ENCODE measurements at places on chromosomes 16 and 17.

DNA sequence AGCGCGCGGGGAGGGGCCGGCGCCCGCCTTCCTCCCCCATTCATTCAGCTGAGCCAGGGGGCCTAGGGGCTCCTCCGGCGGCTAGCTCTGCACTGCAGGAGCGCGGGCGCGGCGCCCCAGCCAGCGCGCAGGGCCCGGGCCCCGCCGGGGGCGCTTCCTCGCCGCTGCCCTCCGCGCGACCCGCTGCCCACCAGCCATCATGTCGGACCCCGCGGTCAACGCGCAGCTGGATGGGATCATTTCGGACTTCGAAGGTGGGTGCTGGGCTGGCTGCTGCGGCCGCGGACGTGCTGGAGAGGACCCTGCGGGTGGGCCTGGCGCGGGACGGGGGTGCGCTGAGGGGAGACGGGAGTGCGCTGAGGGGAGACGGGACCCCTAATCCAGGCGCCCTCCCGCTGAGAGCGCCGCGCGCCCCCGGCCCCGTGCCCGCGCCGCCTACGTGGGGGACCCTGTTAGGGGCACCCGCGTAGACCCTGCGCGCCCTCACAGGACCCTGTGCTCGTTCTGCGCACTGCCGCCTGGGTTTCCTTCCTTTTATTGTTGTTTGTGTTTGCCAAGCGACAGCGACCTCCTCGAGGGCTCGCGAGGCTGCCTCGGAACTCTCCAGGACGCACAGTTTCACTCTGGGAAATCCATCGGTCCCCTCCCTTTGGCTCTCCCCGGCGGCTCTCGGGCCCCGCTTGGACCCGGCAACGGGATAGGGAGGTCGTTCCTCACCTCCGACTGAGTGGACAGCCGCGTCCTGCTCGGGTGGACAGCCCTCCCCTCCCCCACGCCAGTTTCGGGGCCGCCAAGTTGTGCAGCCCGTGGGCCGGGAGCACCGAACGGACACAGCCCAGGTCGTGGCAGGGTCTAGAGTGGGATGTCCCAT lies 232.8 kb downstream of the SEC14L1 start:
- DNase-seq, result no peak

GRCh38 chr16:3876695-3877094 lies 3.8 kb downstream of the CREBBP start:
- no peak for DNase-seq

- no peak for DNase-seq
Measured at GRCh38 chr16:25978218-25978617, 286.5 kb downstream of the HS3ST4 start.

DNA sequence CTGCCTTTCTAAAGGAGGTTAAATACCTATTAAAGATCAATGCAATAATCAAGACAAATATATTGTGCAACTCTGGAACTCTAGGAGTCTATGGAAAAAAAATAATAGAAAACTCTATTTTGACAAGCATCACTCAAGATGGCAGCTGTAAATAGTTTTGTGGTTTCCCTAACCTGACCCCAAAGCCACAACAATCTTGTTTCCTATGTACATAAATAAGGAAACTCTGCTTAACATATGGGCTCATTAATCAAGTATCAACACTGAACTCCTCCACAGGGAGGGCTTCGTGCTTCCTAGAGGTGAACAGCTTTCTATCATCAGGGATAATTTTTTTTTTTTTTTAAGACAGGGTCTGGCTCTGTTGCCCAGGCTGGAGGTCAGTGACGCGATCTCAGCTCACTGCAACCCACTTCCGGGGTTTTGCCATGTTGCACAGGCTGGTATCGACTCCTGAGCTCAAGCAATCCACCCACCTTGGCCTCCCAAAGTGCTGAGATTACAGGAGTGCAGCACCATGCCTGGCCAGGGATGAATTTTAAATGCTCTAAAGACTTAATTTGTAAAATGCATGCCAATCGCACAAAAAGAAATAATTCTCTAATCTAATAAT lies 42.5 kb downstream of the ARHGAP17 start:
- no peak for DNase-seq

GRCh38 chr16:11033629-11034420 lies 89.5 kb downstream of the CLEC16A start:
- no peak for DNase-seq

DNA sequence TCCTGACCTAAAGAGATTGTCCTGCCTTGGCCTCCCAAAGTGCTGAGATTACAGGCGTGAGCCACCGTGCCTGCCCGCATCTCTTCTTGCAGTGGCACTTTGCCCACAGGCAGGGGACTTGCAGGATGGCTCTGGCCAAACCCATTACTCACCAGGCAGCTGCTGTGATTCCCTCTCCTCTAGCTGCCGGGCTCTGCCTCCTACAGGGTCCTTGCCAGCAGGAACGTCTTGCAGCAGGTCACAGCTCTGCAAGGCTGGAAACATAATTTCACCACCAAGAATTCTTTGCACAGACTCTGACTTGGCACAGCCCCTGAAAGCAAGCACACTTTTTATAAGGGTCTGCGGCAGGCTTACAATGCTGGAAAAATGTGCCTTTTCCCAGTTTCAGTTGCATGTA lies 20.3 kb downstream of the COX4I1 start:
- no peak for DNase-seq

- DNase-seq, result no peak
Measured at GRCh38 chr17:69581061-69581961, 166.8 kb downstream of the MAP2K6 start.

- no peak for DNase-seq
Measured at GRCh38 chr17:31561469-31562375, 170.2 kb downstream of the RAB11FIP4 start.

DNA sequence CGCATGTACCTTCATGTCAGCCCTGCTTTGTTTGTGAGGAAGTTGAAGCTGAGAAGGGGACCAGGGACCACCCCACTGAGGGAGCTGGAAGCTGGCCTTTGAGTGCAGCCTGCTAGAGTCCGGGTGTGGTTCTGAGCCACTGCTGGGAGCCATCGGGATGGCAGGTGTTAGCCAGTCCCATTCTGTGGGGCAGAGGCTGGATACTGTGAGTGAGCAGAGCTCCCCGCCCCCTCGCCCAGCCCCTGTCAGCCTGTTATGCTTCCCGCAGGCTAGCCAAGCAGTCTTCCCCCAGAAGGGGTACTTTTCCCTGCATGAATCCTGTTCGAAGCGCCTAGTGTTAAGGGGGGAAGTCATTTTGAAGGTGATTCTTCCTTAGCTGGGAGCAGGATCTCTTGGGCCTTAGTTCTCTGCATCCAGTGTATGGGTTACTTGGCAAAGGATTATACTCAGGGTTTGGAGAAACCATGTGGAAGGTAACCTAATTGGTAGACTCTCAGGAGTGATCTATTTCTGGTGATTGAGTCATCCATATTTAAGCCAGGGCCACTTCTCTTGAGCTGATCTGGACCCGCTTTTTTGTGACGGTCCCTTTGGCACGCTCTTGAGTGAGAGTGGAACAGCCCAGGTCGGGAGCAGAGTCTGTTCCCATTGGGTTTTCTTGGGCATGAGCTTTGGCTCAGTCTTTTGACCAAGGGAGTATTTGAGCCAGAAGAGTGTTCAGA lies 23.8 kb downstream of the AKAP1 start:
- DNase-seq, result peak; percentile 21

DNA sequence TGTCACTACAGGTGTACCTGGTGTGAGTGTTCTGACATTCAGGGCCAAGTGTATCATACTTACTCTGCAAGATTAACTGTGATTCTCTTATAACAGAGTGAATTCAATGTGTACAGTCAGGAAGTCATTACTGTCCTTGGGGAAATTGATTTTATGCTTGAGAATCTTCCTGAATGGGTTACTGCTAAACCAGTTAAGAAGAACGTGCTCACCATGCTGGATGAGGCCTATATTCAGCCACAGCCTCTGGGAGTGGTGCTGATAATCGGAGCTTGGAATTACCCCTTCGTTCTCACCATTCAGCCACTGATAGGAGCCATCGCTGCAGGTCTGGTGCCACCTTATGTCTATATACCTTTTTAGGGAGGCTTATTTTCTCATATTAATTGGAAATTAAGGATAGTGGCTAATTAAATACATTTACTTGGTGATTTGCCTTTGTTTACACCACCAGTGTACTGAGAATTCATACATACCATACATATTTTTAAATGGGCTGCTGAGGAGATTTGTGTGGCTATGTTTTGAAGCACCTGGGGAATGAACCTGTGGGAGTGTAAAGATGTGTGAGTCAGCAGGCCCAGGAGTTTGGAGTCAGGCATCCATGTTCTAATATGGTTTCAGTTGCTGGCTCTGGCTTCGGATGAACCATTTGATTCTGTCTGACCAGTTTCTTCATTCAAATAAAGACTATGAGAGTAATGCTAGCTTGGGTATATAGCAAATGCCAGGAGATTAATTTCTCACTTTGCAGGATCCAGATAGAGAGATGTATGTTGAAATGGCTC lies 3.1 kb downstream of the ALDH3A2 start:
- DNase-seq, result no peak

- DNase-seq, result peak; percentile 19
Measured at GRCh38 chr16:19555938-19556771, 652 bp downstream of the VPS35L start.

DNA sequence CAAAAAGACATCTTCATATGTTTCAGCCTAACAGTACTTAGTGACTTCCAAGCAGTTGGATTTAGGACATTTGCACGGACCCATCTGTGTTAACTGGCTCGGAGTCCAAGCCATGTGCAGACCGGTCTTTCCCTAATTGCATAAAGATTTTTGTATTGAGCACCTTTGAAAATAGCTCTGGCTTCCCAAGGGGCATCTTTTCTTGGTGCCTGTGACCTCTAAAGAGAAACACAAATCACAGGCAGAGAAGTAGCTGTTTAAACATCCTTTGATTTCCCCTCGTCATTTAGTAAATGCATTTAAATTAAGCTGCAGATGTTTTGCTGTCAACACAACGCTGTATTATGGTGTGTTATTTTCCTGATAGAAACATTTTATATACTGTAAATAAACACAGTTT lies 288.2 kb upstream of the SALL1 start:
- no peak for DNase-seq

DNA sequence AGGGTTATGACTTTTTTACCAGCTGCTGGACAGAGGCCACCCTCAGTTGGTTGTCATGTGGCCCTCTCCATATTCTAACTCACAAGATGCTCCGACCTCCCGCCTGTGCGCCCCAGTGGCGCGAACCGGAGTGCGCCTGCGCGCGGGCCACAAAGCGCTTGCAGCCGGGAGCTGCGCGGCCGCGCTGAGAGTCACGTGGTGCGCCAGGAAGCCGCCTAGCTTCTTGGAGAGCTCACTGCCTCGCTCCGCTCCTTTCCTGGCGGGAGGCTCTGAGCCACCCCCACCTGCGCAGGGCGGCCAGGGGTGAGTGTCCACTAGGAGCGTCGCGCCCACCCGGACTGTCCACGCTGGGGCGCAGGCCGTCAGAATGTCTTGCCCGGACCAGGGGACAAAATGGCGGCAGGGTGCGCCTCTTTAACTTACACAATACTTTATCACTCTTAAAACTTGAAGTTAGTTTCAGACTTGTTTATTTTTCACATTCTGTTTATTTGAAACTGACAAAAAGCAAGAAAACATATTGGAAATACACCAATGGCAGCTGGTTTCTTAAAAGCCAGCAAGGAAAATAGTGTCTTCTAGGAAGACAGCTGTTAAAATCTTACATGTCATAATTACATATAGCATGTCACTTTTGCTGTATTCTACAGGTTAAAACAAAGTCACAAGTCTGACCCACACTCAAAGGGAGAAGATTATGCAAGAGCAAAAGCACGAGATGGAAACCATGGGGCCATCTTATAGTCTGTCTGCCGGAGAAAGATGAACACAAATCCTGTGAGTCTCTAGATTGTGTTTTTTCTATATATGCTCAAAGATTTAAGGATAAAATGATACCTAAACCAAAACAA lies 357.9 kb downstream of the CNTNAP4 start:
- DNase-seq, result no peak

- DNase-seq, result no peak
Measured at GRCh38 chr17:62921817-62922216, 44.2 kb upstream of the TANC2 start.

GRCh38 chr17:39461113-39461925 lies at the start of gene CDK12:
Gene CDK12, plus strand, starts transcription at chr17:39461486. Its CDS starts 586 bp downstream, at chr17:39462072.
- DNase-seq, result peak; percentile 99

DNA sequence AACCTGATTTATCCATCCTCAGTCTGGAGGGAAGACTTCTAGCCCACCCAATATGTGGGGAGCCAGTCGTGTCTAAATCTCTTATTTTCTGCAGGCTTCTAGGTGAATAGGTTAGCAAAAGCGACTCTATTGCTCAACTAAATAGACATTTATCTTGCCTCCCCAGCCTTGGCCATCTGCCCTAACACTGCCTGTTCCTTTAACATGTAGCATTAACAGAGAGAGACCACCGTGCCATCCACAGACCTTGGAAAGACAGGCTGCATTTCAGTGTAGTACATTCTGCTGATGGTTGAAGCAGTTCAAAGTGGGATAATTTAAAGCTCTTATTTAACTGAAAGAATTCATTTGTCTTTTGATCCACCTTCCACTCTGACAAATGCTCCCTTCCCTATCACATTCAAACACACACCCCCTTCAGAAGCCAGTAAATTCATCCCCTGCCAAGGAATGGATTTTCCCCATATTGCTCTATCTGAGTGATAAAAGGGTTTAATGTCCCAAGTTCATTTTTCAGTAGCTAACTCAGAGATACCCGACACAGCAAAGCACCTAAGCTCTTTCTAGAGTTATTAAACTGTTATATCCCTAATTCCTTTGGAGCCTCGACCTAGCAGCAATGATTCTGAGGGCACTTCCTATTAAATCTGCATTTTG lies 58.1 kb upstream of the COX10 start:
- no peak for DNase-seq

GRCh38 chr16:30669903-30670824 lies 11.9 kb downstream of the FBRS start:
- DNase-seq, result no peak

- peak; percentile 3 for DNase-seq
Measured at GRCh38 chr17:2282297-2282873, 21.2 kb downstream of the SMG6 start.

DNA sequence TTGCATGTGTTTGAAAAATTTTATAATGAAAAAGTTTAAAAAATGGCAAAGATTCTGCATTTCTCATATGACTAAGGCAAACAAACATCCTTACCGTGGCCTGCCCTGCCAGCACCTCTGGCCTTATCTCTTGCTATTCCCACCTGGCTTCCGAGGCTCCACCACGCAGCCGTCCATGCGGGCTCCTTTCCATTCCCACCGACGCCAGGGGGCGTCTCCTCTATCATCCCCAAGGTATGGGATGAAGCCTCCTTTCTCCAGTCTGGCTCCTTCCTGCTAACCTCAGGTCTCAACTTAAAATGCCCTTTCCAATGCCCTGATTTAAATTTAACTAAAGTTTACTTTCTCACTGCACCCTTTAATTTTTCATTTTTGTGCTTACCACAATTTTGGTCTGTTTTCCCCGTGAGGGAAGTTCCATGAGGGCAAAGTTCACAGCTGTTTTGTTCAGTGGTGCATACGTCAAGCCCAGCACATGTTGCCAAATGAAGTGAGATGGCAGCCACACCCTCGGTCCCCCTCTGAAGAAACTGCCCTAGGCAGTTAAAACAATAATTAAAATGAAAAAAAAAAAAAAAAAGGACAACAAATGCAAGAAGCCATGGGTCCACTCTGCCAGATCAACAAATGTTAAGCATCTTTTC lies 13.3 kb upstream of the SDK2 start:
- DNase-seq, result no peak
